ENCODE measurements at places on chromosomes 6 and 20.

DNA sequence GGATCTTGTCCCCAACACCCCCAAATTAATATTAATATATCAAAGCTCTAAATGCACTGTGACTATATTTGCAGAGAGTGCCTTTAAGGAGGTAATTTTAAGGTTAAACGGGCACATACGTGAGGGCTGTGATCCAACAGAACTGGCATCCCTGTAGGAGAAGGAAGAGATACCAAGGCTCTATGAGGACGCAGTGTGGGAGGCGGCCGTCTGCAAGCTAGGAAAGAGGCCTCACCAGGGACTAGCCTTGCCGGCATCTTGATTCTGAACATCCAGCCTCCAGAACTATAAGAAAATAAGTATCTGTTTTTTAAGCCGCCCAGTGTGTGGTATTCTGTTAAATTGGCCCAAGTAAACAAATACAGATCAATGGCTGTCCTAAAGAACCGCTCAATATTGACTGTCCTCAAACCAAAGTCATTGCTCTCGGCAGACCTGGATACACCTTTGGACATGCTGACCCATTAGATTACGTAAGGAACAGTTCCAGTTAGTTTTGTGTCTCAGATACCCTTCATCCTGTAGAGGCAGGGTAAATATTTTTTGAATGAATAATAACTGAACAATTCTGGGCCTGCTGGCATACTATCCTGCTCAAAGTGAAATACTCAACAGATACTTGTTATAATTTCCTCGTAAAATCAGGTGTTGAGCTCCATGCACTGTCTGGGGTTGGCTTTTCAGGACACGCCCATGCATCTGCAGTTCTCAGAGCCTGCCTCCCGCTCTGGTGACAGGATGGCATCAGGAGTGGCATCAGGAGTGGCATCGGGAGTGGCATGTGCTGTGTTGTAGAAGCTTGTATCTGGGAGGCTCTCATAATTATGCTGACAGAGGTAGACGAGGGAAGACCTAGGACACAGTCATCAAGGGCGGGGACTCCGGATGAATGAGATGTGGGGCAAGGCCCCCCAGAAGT is 6.3 kb downstream of the PRR18 start:
- no peak for DNase-seq

- no peak for DNase-seq
Measured at GRCh38 chr6:88120635-88121034, 45.5 kb downstream of the CNR1 start.

GRCh38 chr20:10679269-10679668 is 5.5 kb upstream of the JAG1 start:
- DNase-seq, result no peak

- DNase-seq, result no peak
Measured at GRCh38 chr6:170200458-170200891, 90.4 kb downstream of the DLL1 start.

- no peak for DNase-seq
Measured at GRCh38 chr20:1449370-1449769, 17.3 kb downstream of the NSFL1C start.

Data from CD4-positive, alpha-beta T cell treated with Interferon alpha-2 for 1 hour (primary cell).